ENCODE measurements at places on chromosomes 4 and X.

DNA sequence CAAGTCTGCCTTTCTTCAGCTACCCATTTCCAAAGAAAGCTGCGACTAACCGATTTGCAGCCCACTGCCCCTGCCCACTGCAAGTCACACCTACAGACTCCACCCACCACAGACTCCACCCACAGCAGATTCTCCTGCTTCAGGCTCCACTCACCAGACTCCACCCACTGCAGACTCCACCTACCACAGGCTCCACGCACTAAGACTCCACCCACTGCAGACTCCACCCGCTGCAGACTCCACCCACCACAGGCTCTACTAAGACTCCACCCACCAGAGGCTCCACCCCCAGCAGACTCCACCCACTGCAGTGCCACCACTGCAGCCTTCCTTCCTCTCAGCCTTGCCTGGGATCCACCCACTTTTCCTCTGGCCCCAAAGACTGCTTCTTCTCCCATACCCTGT, 41.3 kb downstream of the ABLIM2 start:
- peak; percentile 12 for DNase-seq

DNA sequence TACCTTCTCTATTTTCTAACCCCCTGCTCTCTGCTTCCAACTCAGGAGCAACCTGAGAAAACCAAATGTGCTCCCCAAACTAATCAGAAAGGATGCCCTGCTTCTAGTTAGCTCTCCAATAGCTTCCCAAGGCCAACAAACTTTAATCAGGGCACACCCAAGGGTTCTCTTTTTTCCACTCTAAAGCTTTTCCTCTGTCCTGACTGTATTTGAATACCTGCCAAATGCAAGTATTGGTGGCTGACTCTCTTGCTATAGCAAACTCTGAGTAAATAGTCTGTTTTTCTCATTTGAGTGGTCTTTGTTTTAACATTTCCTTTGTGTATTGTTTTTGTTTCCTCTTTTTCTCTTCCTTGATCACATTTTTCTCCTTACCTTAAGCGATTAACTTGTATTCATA, 52.5 kb downstream of the GBA3 start:
- DNase-seq, result no peak

GRCh38 chr4:103201724-103202123, 3.6 kb upstream of the CENPE start:
- no peak for DNase-seq

- DNase-seq, result no peak
Measured at GRCh38 chr4:139817657-139818452, 152.2 kb downstream of the MGST2 start.

- DNase-seq, result no peak
Measured at GRCh38 chrX:19827088-19827487, 60.3 kb downstream of the SH3KBP1 start.

All from fibroblast of skin of scalp (primary cell).